Stimulated activated memory B cell treated with anti-CD40 and anti-IgM and Interleukin-4, amounts not matched to agents 10 μg/mL and 1 μg/mL and 100 μg/mL, for 72 hours (primary cell): ENCODE measurements at places on chromosomes 16 and 17.

DNA sequence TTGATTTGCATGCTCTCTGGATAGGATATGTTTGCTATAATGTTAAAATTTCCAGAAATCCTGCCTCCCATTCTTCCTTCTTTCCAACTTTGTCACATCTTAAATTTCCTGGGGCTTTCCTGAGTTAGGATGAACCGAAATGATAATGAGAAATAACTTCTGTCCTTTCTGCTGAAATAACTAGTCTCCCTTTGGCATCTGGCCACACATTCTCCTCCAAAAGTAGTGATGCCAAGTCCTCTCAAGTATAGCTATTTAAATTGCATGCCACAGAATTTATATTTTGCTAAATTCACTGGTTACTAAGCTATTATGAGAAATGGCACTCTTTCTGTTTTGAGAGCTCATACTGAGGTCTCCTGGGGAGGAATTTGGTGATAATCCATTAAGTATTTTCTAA is 30.6 kb downstream of the FAM20A start:
- ATAC-seq = no peak

- no peak for ATAC-seq
These were observed 31.0 kb upstream of the KCNJ2 start for GRCh38 chr17:70138291-70138865.

- ATAC-seq = no peak
These were observed 132.6 kb downstream of the PARN start for GRCh38 chr16:14497245-14498082.

DNA sequence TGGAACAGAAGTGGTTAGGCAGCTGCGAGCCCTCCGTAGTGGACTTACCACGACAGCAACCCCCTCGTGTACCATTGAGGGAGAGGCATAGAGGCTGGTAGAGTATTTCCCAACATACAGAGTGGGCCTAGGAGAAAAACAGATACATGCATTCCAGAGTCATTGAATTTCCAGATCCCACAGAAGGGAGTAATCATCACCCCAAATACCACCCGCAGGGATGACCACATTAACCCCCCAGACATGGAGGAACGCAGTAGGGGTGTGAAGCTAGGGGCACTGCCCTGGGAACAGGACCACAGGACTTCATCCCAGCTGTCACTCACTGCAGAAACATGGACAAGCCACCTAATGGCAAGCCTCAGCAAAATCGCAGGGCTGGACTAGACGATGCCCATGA is 44.7 kb upstream of the ICAM2 start:
- ATAC-seq = no peak

DNA sequence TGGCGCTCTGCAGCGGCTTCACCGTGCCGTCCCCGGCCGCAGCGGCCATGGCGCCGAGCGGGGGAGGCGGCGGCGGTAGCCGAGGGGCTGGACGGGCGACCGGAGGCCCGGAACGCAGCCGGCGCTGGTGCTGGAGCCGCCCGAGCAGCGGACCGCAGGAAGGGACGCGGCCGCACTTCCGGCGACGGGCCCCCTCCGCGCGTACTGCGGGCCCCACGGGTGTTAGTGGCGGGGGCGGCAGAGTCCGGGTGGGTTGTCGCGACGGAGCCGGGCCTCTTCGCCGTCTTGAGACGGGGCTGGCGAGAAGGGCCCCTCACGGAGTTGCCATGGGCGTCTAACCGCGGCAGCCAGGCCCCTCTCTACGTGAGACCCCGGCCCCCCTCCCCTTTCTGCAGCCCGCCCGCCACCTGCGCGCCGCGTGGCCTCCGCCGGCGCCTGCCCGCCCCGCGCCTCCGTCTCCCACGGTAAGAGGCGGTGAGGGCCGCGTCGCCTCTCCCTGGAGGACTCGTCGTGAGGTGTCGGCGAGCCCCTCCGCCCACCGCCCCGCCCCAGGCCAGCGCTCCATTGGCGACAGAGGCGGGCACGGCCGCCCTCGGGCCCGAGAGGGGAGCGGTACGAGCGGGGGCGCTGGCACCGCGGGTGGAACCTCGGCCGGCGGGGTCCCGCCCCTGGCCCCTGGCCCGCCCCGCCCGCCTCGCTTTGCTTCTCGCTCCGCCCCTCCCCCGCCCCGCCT is at the start of the genes VPS9D1 and ZNF276:
VPS9D1 (minus strand) TSS at position 86 of the 733 bp plus-strand sequence; CDS start at position 49, 37 bp downstream.
ZNF276 (plus strand) TSS at position 725 of the 733 bp plus-strand sequence. CDS start 104 bp downstream, outside the sequence.
- peak; percentile 85 for ATAC-seq
